ENCODE measurements at places on chromosomes 1 and 21.

- DNase-seq = no peak
These were observed 299.0 kb downstream of the TPR start for GRCh38 chr1:186076006-186076405.

DNA sequence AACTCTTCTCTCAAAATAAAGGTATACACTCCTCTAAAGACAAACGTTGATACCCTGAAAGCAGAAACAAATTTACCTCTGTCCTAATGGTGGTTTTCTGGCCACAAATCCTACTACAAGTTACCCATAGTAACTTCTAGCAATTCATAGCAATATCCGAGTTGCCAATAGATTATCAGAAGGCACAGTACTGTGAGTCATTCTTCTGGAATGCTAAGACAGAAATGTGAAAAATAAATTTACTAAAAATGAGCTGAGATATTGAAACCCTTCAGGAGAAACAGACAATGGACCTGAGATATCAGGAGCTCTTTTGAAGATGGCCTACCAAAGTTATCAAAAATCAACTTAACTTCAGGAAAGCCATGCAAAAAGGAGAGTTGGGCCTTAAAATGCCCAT is 715.0 kb upstream of the ADAMTS5 start:
- no peak for DNase-seq

DNA sequence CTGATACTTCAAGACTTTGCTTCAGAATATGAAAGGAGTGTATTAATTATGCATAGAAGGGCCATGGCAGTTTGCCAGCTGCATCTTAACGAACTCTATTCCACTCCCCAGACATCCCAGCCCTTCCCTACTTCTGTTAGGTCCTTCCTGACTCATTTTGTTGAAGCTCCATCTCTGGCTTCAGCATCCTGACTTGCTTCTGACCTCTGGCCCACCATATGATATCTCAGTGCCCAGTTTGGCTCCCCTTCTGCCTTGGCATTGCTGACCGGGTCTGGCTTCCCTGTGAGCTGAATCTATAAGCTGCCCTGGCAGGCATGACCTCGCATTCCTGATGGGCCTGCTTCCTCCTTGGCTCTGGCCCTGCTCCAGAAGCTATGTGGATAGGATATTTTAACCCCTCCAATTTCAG is 27.6 kb upstream of the ARHGAP29 start:
- DNase-seq = no peak

DNA sequence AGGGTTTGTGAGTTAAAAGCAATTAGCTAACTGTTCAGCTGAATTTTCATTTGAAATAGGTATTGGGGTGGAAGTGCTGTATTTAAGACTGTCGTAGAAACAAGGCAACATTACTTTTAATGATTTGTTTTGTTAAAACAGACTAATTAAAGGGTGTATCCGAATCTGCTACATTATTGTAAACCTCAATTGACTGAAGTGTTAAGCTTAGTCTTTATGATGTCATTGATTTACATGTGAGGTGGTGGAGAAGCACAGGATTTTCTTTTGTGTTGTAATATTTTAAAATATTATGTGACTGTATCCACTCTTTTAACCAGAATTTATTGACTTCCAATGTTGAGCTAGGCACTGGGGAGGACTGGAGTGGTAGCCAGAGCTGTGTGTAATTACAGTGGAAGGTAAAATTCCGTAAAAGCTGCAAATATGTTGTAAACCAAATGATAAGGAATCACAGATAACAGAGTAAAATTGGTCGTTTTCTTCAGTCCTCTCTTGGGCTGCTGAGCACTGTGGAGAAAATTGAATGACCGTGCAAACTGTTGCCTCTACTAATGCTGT is 1.6 kb downstream of the HOOK1 start:
- DNase-seq = no peak

- no peak for DNase-seq
These were observed 54.1 kb downstream of the PALMD start for GRCh38 chr1:99700020-99700419.

All from anterior cingulate cortex (tissue), 58 donors.